ENCODE measurements at places on chromosomes 7 and 10.

DNA sequence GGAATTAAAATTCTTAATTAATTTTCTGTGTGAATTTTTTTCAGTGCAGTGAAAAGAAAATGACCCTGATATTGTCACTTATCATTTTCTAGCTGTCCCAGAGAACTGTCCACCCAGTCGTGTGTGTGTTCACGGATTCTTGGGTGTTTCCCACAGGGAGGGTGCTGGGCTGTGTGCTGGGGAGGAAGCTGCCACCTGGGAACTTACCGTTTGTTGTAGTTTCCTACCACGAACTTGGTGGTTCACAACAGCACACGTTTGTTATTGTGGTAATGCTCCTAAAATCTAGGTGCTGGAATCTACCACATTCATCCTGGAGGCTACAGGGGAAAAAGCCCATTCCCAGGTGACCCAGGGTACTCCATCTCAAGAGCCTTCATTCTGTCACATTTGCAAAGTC is 276.1 kb downstream of the GLRX3 start:
- no peak for DNase-seq

GRCh38 chr10:11285171-11285570 is 267.5 kb downstream of the CELF2 start:
- no peak for DNase-seq

GRCh38 chr10:31739711-31740110 is 188.9 kb downstream of the ARHGAP12 start:
- DNase-seq, result no peak

DNA sequence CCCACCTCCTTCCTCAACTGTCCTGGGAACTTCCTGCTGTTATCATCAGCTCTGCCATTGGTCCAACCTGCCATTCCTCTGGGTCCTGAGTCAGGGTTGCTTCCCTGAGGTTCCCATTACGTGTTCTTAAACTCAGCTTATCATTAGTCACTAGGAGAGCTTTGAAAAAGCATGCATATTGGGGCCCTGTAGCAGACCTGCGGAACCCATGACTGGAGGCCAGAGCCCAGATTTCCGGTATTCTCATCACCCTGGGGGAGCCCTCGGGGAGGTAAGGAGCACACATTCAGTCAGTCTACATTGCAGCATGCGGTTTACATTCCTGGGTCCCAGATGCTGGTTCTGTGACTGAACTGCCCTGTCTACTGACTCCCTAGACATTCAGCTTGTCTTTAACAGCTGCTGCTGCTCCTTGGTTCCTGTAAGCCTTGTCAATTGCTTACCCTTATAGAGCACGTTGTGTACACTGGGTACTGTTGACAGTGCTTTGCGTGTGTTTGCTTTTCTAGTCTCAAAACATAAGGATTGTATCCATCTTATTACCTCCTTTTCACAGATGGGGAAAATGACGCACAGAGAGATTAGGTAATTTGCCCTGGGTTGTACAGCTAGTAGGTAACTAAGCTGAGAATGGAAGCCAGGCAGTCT is 12.8 kb downstream of the CDHR3 start:
- DNase-seq, result no peak

GRCh38 chr7:101058355-101058754 is 26.9 kb upstream of the TRIM56 start:
- no peak for DNase-seq

GRCh38 chr10:111076682-111077478 is at the start of gene ADRA2A:
TSS of gene ADRA2A (plus strand) at chr10:111077029. CDS start at chr10:111077997, 968 bp downstream.
- peak; percentile 54 for DNase-seq

DNA sequence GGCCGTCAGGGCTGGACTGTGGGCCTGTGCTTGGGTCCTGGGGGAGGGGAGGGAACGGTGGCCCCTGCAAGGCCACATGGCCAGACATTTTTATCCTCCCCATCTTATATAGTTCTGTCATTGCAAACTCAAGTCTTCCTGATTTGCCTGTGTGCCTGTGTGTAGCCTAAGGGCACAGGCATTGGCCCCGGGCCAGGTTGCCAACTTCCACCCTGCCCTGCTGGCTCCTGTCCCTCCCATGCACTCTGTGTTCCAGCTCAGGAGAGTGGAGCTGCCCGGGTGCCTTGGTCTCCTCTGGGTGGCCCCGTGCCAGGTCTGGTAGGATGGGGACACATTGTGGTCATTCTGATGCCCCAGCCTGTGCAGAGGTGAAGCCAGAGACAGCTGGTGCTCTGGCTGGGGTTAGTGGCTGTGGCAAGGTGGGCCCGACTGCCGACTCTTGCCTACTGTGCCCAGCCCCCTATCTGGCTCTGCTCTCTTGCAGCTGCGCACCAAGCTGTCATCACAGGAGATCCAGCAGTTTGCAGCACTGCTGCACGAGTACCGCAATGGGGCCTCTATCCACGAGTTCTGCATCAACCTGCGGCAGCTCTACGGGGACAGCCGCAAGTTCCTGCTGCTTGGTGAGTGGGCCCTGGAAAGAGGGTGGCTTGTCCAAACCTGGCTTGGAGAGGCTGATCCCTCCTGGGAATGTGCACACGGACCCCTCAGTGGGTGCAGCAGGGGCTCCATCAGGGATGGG is 14.8 kb downstream of the NACAD start:
- DNase-seq, result no peak

GRCh38 chr7:97104719-97105238 is 12.7 kb upstream of the SDHAF3 start:
- peak; percentile 61 for DNase-seq
